ENCODE measurements at places on chromosomes 6 and 20.

DNA sequence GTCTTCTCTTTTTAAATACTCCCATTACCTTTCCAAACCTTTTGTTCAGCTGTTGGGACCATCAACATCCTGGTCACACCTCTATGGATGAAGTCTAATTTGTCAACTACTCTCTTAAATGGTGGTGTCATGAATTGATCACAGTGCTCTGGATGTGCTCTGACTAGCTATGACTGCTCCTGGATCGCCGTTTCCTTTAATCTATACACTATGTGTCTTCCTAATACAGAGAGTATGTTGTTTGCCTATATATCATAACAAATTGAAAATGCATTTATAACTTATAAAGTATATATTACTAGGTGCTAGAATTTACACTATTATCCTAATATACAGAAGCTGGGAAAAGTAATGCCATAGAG lies 357.5 kb downstream of the LAMA2 start:
- DNase-seq = no peak

- no peak for DNase-seq
Measured at GRCh38 chr20:54118220-54119001, 48.0 kb upstream of the BCAS1 start.

DNA sequence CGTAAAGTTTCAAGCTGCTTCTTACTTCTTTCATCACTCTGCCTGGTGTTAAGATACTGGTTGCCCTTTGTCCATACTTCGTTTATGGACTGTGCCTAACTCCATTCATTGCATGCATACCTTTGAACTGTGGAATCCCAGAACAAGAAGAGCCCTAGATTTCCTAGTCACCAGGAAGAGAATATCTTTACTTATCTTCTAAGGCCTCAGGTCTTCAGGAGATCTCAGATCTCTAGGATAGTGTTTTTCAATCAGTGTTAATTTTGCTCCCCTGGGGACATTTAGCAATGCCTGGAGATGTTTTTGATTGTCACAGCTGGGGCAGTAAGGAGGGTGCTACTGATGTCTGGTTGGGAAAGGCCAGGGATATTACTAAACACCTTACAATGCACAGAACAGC lies 35.5 kb upstream of the GJA1 start:
- no peak for DNase-seq

DNA sequence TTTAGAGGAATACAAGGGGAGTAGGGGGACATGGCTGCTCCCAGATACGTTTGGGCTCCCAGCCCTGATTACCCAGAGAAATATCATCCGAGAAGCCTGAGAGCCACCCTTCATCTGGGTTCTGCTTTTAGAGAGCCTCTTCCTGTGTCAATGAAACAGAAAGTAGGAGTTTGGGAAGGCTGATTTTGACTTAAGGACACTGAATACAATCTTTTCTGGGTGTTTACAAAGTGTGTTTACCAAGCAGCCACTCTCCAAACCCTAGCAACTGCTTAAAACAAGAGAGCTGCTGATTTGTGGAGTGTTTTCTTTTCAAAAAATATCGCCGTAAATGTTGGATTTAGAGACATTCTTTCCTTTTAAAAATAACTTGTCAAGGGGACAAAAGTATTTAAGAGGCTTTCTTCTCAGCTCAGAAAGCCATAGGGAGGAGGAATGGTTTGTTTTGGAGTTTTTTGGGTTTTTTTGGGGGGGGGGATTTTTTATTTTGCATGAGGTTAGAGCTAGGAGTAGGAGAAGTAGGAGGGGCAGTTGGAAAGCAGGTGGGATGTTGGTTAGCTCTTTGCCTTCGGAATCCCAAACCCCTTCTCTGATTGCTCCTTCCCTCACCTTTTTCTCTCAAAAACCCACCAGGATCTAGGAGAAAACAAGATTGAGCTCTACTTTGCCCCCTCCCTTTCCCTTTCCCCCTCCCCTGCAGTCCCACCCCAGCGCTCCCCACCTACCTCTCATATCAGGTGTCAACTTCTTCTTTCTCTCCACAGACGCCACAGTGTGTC lies 12.4 kb downstream of the MAFB start:
- DNase-seq = no peak

DNA sequence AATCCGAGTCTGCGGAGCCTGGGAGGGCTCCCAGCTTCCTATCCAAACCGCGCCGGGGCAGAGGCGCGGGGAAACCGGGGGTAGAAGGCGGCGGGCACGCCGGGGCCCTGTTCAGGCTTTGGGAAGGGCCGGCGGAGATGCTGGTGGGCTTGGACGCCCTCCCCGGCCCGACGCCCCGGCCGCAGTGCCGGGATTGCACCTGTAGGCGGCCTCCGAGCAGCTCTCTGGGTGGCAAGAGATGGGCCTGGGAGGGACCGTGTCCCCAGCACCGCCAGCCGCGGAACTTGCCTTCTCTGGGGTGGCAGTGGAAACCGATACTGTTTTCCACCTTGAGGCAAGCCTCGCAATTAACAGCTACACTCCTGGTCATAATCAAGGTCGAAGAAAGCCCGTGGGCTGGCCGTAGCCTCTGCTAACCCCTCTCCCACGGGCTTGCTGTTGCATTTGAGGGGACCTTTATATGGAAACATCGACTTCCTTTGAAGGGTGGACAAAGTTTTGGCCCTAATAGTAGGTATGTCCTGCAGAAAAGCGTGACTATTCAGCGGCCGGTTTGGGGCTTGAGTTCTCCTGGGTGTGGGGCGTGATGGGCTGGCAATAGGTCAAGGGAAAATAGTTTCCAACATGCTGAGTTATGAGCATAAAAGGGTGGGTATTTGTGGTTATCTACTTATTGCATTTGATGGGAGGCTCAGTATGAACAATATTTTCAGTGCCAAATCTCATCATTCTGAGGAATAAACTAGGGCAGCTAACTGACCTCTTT lies 1.1 kb upstream of the JAG1 start:
- peak; percentile 48 for DNase-seq

DNA sequence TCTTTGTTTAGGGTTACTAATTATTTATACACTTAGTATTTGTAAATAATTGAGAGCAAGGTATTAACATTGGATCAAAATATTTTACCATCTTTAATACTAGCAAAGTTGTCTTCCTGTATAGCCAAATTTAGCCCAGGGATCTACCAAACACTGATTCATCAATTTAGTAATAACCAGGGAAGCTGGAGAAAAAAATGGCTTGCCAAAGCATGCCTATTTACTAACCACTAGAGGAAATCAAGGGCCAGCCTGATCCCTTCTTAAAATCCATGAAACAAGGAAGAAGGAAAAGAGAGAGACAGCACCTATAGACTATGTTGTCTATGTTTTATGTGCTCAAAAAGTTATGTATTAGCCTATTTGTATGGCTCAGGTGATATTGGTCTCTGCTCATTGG lies 450.3 kb upstream of the GJE1 start:
- DNase-seq = no peak

DNA sequence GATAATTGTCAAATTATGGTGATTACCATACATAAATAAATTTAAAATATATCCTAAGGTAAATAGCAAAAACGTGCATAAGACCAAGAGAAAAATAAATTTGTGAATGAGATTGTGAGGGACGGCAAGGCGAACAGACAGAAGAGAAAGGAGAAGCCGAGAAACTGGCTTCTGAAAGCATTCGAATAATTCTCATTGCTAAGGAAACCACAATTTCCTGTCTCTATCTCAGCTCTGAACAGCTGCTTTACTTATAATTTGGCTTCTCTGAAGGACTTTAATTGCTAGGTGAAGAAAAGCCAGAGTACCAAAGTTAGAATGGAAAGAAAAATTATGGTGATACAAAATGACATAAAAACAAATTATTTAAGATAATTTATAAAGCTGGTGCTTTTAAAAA lies 79.0 kb upstream of the RGS17 start:
- DNase-seq = no peak

- DNase-seq = no peak
Measured at GRCh38 chr6:169887529-169888140, 136.2 kb downstream of the ERMARD start.

DNA sequence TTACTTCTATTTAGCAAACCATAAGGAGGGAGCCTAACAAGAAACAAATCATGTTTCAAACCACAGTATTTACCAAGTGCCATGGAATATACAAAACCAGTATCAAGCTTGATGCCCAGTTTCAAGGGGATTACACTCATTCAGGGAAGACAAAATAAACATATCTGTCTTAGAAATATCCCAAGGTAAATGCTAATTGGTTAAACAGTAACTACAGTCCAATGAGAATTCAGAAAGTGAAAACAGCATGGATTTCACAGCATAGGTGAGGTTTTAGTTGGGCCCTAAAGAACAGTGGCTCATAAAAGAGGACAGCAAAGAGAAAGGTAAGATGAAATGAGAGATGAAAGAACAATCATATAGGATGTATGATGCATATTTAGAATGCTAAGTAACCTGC lies 110.3 kb downstream of the CHD6 start:
- DNase-seq = no peak

DNA sequence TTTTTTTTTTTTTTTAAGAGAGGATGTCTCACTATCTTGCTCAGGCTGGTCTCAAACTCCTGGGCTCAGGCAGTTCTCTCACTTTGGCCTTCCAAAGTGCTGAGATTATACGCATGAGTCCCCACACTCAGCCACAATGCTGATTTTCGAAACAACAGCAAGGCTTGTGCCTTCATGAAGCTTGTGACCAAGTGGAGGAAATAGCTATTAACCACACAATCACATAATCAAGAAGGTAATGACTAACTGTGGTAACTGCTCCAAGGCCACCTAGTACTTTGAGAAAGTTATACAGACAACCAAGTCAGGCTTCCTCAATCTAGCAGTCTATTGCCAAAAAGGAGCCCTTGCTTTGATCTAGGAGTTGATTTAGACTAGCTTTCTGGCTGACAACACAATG lies 46.3 kb downstream of the SOD2 start:
- no peak for DNase-seq

GRCh38 chr20:50208085-50208491 lies 17.5 kb downstream of the CEBPB start:
- no peak for DNase-seq

GRCh38 chr6:75094614-75095200 lies 111.1 kb downstream of the COL12A1 start:
- DNase-seq = no peak

- no peak for DNase-seq
Measured at GRCh38 chr20:8616792-8617191, 452.1 kb upstream of the PLCB4 start.

GRCh38 chr6:21352131-21352530 lies 241.4 kb upstream of the SOX4 start:
- no peak for DNase-seq

DNA sequence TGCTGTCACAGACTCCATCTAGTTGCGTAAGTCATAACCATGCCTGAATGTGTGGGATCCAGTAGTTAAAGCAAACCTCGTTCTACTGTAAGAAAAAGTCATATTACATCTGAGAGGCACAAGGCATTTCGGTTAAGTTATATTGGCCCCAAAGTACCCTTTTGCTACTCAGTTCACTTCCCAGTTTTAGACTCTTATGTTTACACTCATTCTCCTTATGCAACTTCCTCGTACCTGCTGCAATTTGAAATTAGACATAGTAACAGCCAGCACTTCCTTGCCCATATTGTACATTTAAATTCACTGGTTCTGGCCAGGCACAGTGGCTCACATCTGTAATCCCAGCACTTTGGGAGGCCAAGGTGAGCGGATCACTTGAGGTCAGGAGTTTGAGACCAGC lies 37.0 kb downstream of the PEX7 start:
- DNase-seq = no peak

DNA sequence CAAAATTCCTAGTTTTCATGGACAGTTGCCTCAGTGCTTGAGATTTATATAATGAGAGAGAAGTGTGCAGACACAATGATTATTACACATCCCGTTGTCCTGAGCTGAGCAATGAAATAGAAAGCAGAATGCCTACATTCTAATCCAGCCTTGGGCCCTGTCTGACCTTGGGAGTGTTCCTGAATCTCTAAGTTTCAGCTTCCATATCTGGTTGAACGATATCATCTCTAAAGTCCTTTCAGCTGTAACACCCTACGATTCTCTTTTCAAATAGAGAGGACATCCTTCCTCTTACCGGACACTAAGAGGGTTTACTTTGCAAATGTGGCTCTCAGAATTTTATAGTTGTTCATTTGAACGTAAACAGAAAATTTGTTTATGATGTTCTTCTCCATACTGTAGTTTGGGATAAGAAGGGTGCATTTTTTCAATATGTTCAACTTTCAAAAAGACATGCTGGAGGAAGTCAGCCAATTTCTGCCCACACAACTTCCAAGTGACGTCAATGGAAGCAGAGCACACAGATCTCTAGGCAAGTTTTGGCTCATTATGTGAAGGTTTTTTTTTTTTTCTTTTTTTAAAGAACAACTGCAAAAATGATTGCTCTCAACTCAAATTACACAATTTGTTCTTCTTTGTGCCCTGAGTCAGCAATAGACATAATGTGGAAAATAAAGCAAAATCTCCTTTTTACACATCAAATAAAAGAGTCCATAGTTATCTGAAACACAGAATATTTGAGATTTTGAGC lies 50.4 kb downstream of the PDE7B start:
- DNase-seq = no peak

DNA sequence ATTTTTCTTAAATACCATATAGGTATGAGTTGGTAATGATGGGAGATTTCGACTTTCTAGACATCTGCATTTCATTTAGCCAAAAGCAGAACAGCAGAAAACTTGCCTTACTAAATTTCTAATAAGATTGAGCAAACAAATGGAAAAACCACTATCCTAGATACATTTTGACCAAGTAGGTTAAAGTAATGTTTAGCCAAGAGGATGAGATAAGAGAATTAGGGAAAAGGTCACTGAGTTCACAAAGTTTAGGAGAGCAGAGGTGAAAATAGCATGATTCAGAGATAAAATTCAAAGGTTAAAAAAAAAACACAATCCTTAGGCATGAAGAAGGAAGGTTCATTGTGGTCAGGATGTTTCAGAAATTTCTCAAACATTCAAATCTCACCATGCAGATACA lies 450.3 kb downstream of the CD83 start:
- no peak for DNase-seq

DNA sequence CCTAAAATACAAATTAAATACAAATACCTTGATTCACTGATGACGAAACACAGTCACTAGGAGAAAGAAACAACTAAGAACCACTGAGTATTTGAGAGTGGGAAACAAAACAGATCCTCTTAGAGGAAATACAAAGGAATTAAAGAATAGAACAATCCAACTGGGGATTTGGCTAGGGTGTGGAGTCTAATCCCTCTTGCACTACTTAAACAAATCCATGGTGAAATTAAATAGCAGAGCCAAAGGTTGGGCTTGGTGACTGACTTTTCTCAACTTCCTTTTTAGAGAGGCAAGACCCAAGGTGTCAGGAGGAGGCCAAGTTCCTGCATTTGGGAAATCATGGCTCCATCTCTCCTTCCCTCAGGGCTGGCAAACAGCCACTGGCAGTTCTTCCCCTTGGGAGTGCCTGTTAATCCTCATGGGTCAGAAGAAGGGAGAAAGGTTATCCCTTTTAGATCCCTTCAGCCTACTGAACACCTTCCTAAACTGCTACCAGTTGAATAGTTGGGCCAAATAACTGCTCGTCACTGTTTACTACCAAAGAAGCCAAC lies 101.2 kb upstream of the TRAF3IP2 start:
- DNase-seq = no peak
